Stimulated activated CD4-positive, alpha-beta T cell treated with anti-CD3 and anti-CD28 coated beads, Interleukin-1b, Interleukin-23, amount 100 ng/mL, for 4 hours (primary cell): ENCODE measurements at places on chromosomes 6 and 20.

- DNase-seq, result no peak
Measured at GRCh38 chr6:159125014-159125609, 44.1 kb upstream of the FNDC1 start.

- DNase-seq, result no peak
Measured at GRCh38 chr6:27872642-27873020, 39.6 kb downstream of the OR2B2 start.

- no peak for DNase-seq
Measured at GRCh38 chr6:71346334-71346694, 57.7 kb downstream of the OGFRL1 start.

- DNase-seq, result no peak
Measured at GRCh38 chr6:108960601-108961000, 112.4 kb downstream of the ARMC2 start.

DNA sequence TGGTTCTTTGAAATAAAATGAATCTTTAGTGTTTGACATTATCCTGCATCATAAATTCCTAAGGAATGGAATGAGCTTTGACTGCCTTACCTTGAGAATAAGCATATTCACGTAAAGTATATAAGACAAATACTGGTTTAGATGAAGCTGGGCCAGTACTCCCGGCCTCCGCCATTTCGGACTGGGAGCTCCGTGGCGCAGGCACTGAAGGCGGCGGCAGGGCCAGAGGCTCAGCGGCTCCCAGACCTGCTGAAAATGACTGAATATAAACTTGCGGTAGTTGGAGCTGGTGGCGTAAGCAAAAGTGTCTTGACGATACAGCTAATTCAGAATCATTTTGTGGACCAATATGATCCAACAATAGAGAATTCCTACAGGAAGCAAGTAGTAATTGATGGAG is 76.2 kb upstream of the FAM83B start:
- DNase-seq, result no peak

DNA sequence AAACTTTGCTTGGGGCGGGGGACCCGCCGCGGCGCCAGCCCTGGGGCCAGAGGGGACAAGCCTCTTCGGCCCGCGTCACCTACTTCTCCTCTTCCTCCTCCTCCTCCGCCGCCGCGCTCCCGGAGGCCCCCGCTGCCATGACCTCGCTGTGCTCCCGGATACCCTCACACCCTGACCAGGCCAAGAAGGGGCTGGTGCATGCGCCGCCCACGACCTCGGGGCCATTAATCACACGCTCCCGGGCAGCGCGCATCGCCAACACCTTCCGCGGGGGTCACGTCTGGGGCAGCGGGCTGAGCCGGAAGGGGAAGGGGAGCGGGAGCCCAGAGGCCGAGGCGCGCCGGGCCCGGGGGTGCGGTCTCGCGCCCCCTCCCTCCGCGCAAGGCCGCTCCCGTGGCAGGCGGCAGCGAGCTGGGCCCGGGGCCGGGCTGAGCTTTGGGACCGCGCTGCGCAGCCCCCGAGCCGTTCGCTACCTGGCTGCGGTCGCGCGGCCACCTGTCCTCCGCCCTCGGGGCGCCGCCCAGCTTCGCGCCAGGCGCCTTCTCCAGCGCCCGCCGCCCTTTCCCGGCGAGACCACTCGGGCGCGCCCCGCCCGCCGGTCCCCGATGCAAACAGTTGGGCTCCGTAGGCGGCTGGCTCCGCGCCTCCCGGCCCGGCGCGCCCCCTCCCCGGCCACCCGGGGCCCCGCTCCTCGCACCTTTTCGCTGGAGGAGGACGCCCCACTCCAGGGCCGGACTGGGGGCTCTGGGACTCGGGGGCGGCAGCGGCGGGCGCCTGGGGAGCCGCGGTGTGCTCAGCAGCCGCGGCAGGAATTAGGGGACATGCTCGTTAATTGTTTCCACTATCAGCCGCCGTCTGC is 575 bp upstream of the CNR1 start:
- DNase-seq, result no peak
